Endothelial cell of umbilical vein (primary cell): ENCODE measurements at places on chromosomes 5 and 9. TPM values are rescaled to one million over a fixed set of nuclear protein-coding genes. Genes with fewer than 3 reads are reported as not detected.
A peak's percentile ranks its signal among the peaks of the same experiment; 100 is the strongest.

DNA sequence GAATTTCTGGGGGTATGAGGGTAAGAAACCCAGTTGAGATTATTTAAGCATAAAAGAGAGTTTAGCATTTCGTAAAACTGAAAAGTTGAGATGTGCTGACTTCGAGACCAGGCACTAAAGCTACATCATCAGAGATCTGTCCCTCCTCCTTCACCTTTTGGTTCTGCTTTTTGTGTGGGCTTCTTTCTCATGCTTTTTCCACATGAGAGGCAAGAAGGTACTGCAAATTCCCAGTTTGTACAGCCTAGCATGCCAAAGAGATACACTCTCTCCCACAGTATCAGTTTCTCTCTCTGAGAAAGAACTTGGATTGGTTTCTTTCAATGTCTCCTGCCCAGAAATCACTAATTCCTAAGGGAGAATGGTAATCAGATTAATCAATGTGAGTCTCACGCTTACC is 584.7 kb downstream of the SEMA5A start:
- no peaks in the 10 kb centered on the region for H3K27me3 ChIP-seq
- no peaks in the 10 kb centered on the region for H3K36me3 ChIP-seq
- no peaks in the 10 kb centered on the region for H3K4me1 ChIP-seq
- H3K4me3 ChIP-seq = no peak overlapping the region
- H3K27ac ChIP-seq = no peak overlapping the region

DNA sequence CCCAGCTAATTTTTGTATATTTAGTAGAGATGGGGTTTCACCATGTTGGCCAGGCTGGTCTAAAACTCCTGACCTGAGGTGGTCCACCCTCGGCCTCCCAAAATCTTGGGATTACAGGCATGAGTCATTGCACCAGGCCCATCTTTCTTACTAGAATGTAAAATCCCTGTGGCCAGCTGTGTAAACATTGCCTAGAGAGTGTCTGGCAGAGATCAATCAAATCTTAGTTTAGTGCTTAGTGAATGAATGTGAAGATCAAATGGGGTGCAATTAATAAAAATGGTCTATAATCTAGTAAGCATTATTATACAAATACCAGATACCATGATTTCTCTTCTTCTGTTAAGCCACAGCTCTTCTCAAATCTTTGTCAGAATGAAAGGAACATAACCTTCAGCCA is 289.9 kb downstream of the KCTD16 start:
- no peaks in the 10 kb centered on the region for H3K4me1 ChIP-seq
- no peak overlapping the region for H3K4me3 ChIP-seq
- DNase-seq = no peak
- no peak overlapping the region for H3K27ac ChIP-seq
- no peaks in the 10 kb centered on the region for H3K36me3 ChIP-seq

DNA sequence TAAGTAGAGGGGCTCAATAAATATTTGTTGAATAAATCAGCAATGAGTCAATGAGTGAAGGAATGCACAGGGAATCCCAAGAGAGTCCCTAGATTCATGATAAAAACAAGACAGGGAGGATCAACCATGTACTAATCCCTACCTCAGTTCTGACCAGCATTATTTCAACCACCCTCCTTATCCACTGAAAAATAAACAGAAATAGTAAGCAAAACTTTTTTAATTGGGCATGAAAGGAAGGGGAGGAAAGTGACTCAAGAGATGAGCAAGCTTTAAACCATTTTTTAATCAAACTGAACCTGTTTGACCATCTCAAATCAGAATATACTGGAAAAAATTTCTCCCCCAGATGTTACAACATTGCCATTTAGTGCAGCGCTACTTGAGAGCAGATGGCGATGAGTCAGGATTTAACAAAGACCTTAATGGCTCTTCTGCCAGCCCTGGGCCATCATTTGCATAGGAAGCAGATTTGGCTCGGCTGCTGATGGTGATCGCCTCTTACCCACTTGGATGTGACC is 194.8 kb upstream of the SLC30A5 start:
- H3K4me3 ChIP-seq = no peak overlapping the region
- no peaks in the 10 kb centered on the region for H3K4me1 ChIP-seq
- no peak for DNase-seq
- H3K27ac ChIP-seq = no peak overlapping the region

- H3K4me3 ChIP-seq = no peak overlapping the region
- H3K27me3 ChIP-seq = peaks cover 2% of the 10 kb centered on the region
- H3K36me3 ChIP-seq = no peaks in the 10 kb centered on the region
Observed at GRCh38 chr5:114412510-114413171, 50.8 kb downstream of the KCNN2 start.

- no peaks in the 10 kb centered on the region for H3K27me3 ChIP-seq
- no peak overlapping the region for H3K27ac ChIP-seq
- no peaks in the 10 kb centered on the region for H3K4me1 ChIP-seq
- DNase-seq = no peak
- no peak overlapping the region for H3K4me3 ChIP-seq
Observed at GRCh38 chr9:40913928-40914673, 214.4 kb downstream of the FOXD4L6 start.

DNA sequence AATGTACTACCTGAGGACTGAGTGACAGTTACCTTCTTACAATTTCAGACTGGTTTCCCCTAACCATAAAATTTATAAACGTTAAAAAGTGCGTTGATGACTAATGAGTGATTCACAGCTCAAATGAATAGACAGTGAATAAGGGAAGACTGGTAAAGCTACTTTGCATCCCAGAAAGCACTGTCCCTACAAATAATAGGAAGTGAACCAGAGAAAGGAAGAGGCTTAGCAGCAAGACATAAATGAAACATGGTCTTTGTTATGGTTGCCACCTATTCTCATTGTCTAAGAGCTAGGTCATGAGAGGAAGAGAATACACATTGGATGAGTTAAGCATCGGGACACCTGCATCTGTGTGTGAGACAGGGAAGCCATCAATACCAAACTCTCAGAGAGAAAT is 849.2 kb downstream of the TAF11L14 start:
- H3K36me3 ChIP-seq = no peaks in the 10 kb centered on the region
- no peak overlapping the region for H3K27ac ChIP-seq

DNA sequence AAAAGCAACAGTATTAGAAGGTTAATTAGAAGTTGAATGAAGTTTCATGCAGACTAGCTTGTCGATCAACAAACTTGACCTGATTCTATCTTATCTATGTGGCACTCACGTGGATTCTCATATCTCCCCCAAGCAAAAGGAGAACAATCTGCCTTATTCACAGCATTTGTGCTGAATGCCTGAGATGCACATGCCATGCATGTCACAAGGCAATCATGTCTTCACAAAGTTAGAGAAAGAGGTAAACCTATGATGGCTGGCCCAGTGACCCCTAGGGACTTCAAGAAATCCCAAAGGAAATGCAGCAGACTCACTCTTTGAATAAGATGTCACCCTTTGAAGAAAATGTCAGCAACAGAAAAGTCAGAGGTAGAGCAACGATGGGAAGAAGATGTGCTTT is 17.6 kb upstream of the SHOC1 start:
- H3K4me1 ChIP-seq = no peaks in the 10 kb centered on the region
- no peak overlapping the region for H3K4me3 ChIP-seq
- no peak overlapping the region for H3K27ac ChIP-seq
- H3K27me3 ChIP-seq = no peaks in the 10 kb centered on the region
- no peak for DNase-seq
- H3K36me3 ChIP-seq = no peaks in the 10 kb centered on the region

- no peaks in the 10 kb centered on the region for H3K36me3 ChIP-seq
- H3K4me1 ChIP-seq = peaks cover 40% of the 10 kb centered on the region
- DNase-seq = peak; percentile 10
- no peaks in the 10 kb centered on the region for H3K27me3 ChIP-seq
- peak overlapping the region; percentile 57 for H3K4me3 ChIP-seq
Observed at GRCh38 chr5:59038798-59039295, 456.0 kb downstream of the RAB3C start.

- peak; percentile 10 for DNase-seq
- H3K27me3 ChIP-seq = no peaks in the 10 kb centered on the region
- peaks cover 35% of the 10 kb centered on the region for H3K4me1 ChIP-seq
Observed at GRCh38 chr9:129145841-129146292, 32.2 kb downstream of the IER5L start.

DNA sequence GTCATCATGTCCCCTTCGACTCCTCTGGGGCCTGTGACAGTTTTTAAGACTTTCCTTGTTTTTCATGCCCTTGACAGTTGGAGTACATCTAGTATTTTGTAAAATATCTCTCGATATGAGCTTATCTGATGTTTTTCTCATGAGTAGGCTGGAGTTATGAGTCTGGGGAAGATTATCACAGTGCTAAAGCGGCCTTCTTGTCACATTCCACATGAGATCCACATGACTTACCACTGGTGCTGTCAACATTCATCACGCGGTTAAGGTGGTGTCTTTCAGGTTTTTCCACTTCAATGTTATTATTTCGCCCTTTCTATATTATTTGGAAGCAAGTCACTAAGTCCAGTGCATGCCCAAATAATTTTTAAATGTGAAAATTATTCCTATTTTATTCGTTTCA is 17.1 kb upstream of the CAST start:
- no peak for DNase-seq
- no peaks in the 10 kb centered on the region for H3K36me3 ChIP-seq
- no peaks in the 10 kb centered on the region for H3K4me1 ChIP-seq
- H3K4me3 ChIP-seq = no peak overlapping the region

FOXD1 gene
- 0.06 TPM in 1 of 2 replicates, not detected in the other for polyA plus RNA-seq

DNA sequence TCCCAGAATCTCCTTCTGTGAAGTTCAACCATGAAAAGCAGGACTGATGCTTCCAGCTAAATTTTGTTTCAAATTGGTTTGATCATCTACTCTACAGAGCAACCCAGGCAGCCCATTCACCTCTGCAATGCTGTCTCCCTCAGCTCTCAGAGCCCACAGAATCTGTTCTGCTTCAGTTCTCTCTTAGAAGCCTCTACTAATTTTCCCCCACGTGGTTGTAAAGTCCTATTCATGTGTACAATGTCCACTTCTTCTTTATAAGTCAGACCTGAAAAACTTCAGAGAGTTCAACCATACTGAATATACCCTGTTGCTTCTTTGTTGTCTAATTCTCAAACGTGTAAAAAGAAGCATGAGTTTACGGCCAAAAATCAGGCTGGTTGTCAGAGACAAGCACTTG is 21.3 kb upstream of the FAM13B start:
- H3K27me3 ChIP-seq = peaks cover 16% of the 10 kb centered on the region
- no peaks in the 10 kb centered on the region for H3K36me3 ChIP-seq
- H3K4me1 ChIP-seq = no peaks in the 10 kb centered on the region
- no peak overlapping the region for H3K4me3 ChIP-seq
- no peak for DNase-seq

DNA sequence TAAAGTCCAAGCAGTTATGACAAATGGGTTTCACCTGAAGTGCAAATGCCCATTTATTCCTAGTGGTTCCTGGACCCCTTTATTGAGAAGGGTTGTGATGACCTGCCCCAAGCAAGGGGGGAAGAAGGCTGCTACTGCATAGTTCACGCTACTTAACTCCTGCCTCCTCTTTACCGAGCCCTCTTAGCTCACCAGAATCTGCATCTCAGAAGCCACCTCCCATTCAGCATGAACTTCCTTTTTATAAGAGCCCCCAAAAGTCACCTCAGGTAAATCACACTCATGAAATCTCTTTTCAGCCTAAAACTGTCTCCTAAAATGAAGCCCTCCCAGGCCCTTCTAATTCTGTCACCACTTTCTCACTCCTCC is 26.6 kb upstream of the C9orf72 start:
- H3K4me1 ChIP-seq = no peaks in the 10 kb centered on the region
- no peaks in the 10 kb centered on the region for H3K27me3 ChIP-seq
- no peak overlapping the region for H3K27ac ChIP-seq
- no peak for DNase-seq

GRCh38 chr9:79501546-79501945 is 70.2 kb upstream of the TLE4 start:
- no peaks in the 10 kb centered on the region for H3K4me1 ChIP-seq
- no peak overlapping the region for H3K4me3 ChIP-seq
- no peaks in the 10 kb centered on the region for H3K27me3 ChIP-seq
- no peaks in the 10 kb centered on the region for H3K36me3 ChIP-seq
